ENCODE measurements at places on chromosomes 1 and 21.

GRCh38 chr21:43767498-43767983, 8.6 kb downstream of the CSTB start:
- no peak for DNase-seq

- no peak for DNase-seq
Measured at GRCh38 chr1:186531561-186532165, 70.7 kb upstream of the PDC start.

GRCh38 chr1:201659572-201659971, 120.6 kb downstream of the NAV1 start:
- no peak for DNase-seq

- no peak for DNase-seq
Measured at GRCh38 chr21:43727519-43728153, 8.7 kb downstream of the PDXK start.

- DNase-seq: peak; percentile 4
Measured at GRCh38 chr1:30911059-30911954, 2.7 kb upstream of the SDC3 start.

Data from NCI-H2081 treated with DMSO at 0.1 percent for 48 hours (cell line).